ENCODE measurements at places on chromosomes 2 and 18.

DNA sequence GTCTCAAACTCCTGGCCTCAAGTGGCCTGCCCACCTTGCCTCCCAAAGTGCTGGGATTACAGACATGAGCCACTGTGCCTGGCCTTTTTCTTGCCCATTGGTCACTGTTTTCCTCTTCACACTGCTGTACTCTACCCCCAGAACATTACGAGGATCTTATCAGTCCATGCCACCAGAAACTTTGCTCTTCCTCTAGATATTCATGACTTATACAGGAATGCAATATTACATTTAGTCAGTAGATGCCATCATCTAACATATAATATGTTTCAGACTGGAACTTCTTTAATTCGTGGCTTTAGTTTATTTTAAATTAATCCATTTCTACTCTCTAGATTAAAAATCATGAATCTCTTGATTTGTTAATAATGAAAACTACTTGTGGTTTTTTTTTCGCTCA lies 135.5 kb downstream of the COMMD1 start:
- no peak for DNase-seq

DNA sequence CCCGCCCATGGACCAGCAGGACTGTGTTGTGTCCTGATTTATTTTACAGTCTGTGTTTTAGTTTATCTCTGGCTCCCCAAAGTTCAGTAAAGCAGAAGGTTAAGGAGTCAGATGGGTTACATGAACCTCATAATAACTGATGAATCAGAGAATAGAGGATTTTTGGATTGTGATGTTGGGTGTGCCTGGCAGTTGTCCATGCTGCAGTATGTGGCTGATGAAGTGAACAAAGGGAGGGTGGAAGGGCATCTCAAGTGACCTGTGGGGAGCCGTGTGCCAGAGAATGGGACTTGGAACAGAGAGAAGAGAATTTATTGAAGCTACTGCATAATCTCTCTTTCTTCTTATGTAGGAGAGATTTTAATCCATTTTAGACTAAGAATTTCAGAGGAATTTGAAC lies 145.5 kb downstream of the MAP4K4 start:
- no peak for DNase-seq

GRCh38 chr2:168758970-168759820 lies 43.2 kb upstream of the NOSTRIN start:
- DNase-seq = no peak

- DNase-seq = no peak
Observed at GRCh38 chr2:205333351-205333750, 348.9 kb upstream of the NRP2 start.

DNA sequence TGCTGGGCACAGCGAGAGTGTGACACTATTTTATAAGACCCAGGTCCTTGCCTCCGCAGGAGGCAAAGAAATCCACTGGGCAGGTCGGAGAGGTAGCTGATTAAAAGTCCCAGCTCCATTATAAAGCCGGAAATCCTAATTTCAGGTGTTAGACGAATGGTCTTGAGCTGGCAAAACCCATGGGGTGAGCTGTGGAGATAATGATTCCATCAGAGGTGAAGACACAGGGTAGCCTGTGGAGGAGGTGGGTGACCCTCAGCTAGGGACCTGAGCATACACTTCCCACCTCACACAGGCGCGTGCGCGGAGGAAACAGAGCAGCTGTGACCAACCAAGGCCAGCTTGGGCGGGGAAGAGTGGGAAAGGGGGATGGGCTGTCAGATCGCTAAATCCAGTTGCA lies 201.7 kb upstream of the CXCR4 start:
- DNase-seq = no peak

GRCh38 chr2:9071032-9071431 lies 67.5 kb upstream of the MBOAT2 start:
- DNase-seq = peak; percentile 38

DNA sequence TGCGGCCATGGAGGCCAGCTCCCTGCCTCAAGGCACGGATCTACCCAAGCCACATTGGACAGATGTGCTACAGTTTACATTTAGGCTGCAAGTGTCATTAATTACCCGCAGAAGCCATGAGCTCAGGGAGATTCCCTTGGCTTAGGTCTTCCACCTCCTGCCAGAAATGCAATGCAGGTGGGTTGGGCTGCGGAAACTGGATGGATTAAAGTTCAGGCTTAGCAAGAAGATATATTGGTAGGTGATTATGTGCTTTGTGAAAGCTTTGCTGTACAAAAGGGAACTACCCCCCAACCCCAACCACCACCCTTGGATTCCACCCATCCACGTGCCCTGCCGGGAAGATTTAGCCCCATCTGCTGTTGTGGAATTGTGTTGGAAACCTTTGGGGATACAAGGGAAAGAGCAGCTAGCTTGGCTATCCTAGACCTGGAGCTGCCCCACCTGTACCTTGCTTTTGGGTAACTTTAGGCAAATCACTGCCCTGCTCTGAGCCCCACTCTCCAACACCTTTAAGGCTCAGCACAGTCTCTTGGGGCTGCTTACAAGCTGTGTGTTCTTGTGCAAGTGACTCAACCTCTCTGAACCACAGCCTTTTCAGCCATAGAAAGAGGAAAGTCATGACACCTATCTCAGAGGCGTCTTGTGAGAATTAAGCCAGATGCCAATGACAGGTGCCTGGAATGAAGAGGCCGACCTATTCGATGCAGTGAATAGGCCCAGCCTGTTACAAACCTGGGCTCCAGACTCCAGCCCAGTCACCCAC lies 141.6 kb upstream of the GLI2 start:
- no peak for DNase-seq

DNA sequence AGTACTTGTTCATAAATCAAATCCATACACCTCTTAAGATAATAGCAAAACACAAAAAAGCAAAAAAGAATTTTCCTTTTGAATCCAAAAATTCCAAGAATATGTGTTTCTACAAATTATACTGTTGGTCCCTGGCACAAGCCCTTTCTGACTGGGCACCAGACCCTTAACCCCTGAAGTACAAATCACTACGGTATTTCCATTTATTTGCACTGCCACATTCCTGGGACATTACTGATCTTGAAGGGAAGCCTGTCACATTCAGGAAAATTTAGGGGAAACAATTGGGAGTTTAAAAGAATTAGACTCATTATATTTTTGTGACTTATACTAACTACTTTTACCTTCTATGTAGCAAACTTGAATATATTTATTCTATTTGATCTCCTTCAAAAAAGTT lies 98.8 kb downstream of the ZNF521 start:
- no peak for DNase-seq

DNA sequence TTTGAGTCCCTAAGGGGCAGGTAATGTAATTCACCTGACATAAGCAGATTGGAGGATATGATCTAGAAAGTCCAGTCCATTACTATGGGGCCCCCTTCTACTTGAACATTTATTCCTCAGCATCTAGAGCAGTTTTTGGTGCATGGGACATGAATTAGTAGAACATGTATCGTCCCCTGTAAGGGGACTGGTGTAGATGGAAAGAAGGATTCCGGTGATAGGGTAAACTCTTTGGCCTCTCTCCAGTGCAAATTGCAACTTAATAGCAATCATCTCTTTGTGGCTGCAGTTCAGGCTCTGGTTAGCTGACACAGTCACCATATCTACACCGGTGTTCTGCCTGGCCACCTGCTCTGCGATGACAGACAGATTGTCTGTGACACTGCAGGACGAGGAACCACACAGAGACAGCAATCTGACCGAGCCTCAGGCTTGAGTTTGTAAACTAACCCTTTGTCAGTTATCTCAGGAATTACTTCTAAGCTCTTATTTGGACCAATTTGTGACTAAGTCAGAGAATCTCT lies 6.4 kb upstream of the SLC8A1 start:
- DNase-seq = no peak

All from activated T-cell treated with anti-CD3 and anti-CD28 coated beads, Interleukin-2, amount 50 U/mL, for 48 hours (primary cell).